ENCODE measurements at places on chromosomes 2 and 18.
A peak's percentile ranks its signal among the peaks of the same experiment; 100 is the strongest.

- H3K36me3 ChIP-seq, result no peaks in the 10 kb centered on the region
- H3K27ac ChIP-seq, result no peak overlapping the region
- H3K4me1 ChIP-seq, result no peaks in the 10 kb centered on the region
- H3K4me3 ChIP-seq, result no peak overlapping the region
- DNase-seq, result peak; percentile 69
Observed at GRCh38 chr2:162092658-162093556, 18.9 kb upstream of the DPP4 start.

DNA sequence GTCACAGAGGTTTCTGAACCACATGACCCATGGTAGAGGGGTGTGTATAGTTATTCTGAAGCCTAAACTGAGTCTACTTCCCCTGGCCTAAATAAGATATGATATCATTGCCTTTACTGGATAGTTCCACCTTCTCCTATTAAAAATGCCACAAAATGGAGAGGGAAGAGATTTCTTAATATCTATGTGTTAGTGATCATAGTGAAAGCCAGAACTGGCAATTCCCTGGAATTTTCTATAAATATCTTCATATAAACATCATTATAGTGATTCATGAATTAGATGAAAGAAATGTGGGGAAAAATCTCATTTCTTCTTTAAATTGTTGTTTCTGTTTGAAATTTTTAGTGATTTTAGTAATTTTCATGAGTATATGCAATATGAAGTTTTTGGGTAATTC, 45.8 kb downstream of the TSHZ1 start:
- H3K27me3 ChIP-seq, result no peaks in the 10 kb centered on the region
- no peaks in the 10 kb centered on the region for H3K36me3 ChIP-seq
- no peak overlapping the region for H3K4me3 ChIP-seq
- H3K27ac ChIP-seq, result no peak overlapping the region
- H3K4me1 ChIP-seq, result no peaks in the 10 kb centered on the region

- H3K36me3 ChIP-seq, result no peaks in the 10 kb centered on the region
- H3K4me3 ChIP-seq, result no peak overlapping the region
- H3K4me1 ChIP-seq, result no peaks in the 10 kb centered on the region
- H3K27ac ChIP-seq, result no peak overlapping the region
- no peak for DNase-seq
Observed at GRCh38 chr2:44166096-44166495, 2.6 kb upstream of the PPM1B start.

DNA sequence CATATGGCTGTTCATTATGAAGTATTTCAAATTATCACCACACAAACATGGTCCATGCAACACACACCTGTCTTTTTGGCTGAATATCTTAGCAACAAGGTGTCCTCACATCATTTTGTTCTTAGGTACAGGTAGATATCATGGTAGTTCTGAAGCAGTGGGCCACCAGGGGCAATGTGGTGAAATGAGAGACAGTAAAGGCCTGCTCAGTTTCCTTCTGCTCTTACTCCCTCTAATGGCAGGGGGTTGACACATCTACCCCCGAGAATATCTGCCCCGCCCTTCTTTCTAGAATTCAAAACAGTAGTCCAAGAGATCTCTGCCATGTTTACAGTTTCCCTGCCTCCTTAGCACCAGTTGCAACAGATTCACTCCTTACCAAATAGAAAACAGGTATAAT, 147.0 kb upstream of the KLHL14 start:
- H3K36me3 ChIP-seq, result no peaks in the 10 kb centered on the region
- DNase-seq, result no peak
- no peaks in the 10 kb centered on the region for H3K27me3 ChIP-seq
- no peak overlapping the region for H3K4me3 ChIP-seq
- H3K27ac ChIP-seq, result no peak overlapping the region
- H3K4me1 ChIP-seq, result no peaks in the 10 kb centered on the region

GRCh38 chr2:85774126-85774978, 20.6 kb downstream of the ATOH8 start:
- H3K4me1 ChIP-seq, result peaks cover 60% of the 10 kb centered on the region
- peak overlapping the region; percentile 24 for H3K4me3 ChIP-seq
- DNase-seq, result no peak
- no peaks in the 10 kb centered on the region for H3K27me3 ChIP-seq
- H3K27ac ChIP-seq, result peak overlapping the region; percentile 85

- no peaks in the 10 kb centered on the region for H3K27me3 ChIP-seq
- H3K36me3 ChIP-seq, result peaks cover 90% of the 10 kb centered on the region
- DNase-seq, result no peak
Observed at GRCh38 chr18:76914314-76914713, 92.0 kb downstream of the ZNF236 start.

- H3K36me3 ChIP-seq, result no peaks in the 10 kb centered on the region
- H3K27ac ChIP-seq, result no peak overlapping the region
- no peak overlapping the region for H3K4me3 ChIP-seq
- no peaks in the 10 kb centered on the region for H3K27me3 ChIP-seq
- H3K4me1 ChIP-seq, result no peaks in the 10 kb centered on the region
Observed at GRCh38 chr18:65411061-65411460, 339.8 kb upstream of the CDH7 start.

DNA sequence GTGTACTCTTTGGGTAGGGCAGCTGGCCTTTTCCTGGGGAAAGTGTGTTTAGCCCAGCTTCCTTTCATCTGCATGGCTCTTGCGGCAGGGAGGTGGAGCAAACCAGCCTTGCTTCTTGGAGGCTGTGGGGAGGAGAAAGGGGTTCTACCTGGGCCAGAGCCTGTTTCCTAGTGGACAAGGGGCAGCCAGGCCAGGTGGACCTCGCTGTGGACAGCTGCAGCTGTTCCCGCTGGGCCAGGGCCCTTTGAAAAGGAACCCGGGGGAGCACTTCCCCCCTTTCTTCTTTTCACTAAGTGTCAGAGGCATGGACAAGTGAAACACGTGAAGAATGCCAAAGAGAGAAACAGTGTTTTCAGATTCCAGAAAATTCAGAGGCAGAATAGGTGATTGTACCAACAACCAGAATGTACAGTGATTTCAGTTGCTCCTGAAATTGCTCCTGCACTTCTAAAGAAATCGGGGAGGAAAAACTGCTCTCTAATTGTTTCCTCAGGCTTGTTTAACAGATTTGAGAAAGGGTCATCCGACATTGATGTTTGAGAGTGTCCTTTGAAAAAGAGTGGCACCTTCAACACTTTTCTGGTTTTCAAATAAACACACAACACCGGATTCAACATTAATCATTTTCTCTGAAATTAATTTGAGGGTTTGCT, 3.9 kb downstream of the GLI2 start:
- no peaks in the 10 kb centered on the region for H3K36me3 ChIP-seq
- H3K4me3 ChIP-seq, result no peak overlapping the region
- H3K4me1 ChIP-seq, result peaks cover 4% of the 10 kb centered on the region
- H3K27ac ChIP-seq, result no peak overlapping the region
- no peak for DNase-seq

DNA sequence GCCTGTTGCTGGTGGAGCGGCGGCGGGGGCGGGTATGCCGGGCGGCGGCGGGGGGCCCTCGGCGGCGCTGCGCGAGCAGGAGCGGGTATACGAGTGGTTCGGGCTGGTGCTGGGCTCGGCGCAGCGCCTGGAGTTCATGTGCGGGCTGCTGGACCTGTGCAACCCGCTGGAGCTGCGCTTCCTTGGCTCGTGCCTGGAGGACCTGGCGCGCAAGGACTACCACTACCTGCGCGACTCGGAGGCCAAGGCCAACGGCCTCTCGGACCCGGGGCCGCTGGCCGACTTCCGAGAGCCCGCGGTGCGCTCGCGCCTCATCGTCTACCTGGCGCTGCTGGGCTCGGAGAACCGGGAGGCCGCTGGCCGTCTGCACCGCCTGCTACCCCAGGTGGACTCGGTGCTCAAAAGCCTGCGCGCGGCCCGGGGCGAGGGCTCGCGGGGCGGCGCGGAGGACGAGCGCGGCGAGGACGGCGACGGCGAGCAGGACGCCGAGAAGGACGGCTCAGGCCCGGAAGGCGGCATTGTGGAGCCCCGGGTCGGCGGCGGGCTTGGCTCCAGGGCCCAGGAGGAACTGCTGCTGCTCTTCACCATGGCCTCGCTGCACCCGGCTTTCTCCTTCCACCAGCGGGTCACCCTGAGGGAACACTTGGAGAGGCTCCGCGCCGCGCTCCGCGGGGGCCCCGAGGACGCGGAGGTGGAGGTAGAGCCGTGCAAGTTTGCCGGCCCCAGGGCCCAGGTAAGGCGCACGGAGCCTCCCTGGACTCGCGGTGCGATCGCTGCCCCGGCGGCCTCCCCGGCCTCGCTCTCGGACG, 1.0 kb downstream of the ZCCHC2 start:
- H3K27me3 ChIP-seq, result no peaks in the 10 kb centered on the region
- peak overlapping the region; percentile 96 for H3K27ac ChIP-seq
- peak overlapping the region; percentile 95 for H3K4me3 ChIP-seq
- peak; percentile 73 for DNase-seq
- H3K4me1 ChIP-seq, result peaks cover 19% of the 10 kb centered on the region

Data from ascending aorta (tissue), 2 donors.